ENCODE measurements at places on chromosomes 4 and X.

DNA sequence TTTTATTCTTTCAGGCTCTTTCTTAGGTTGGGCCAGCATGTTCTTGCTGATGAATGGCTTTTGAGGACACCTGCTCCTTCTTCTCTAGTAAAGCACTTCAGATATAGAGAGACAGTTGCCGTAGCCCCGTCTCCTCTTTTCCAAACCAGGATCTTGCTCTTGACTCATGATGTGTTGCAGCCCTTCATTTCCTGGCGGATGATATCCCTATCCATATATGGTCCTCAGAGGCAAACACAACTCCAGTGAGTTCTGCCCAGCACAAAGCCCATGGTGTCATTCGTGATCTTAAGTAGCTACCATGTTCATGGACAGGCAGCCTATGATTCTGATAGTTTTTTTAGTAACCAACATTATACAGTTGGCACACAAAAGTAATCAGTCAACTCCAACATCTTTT lies 59.8 kb upstream of the ACSL1 start:
- DNase-seq = no peak

DNA sequence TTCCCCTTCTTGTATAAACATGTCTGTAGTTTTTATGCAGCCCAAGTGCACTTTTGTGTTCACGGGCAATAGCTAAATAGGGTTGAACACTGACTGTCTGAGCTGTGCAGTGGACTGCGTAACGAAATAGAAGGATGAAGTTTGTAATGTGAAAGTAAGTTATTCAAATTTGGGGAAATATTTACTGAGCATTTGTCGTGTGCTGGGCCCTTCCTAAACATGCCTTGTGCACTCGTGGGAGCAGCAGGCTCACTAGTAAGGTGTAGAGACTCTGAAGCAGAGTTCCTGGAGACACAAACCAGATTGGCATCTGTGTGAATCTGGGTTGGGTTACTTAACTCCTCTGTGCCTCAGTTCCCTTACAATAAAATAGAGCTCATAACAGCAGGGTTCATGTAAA lies 51.7 kb upstream of the C1QTNF7 start:
- no peak for DNase-seq

DNA sequence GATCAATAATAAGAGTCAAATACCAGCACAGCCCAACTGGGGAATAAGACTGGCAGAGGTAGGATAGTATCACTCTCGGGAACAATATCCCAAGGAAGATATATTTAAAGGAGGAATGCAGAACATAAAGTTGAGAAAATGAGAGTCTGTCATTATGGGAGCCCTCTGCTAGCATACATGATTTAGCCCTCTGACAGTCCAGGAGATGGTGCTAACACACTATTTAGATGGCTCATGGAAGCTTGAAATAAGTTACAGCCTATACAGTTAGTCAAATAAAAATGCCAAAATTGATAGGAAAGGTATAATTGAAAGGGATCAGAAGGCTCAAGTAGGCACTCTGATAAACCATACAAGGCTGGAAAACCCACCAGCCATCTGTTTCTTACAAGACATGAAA lies 201.0 kb upstream of the NEIL3 start:
- no peak for DNase-seq

DNA sequence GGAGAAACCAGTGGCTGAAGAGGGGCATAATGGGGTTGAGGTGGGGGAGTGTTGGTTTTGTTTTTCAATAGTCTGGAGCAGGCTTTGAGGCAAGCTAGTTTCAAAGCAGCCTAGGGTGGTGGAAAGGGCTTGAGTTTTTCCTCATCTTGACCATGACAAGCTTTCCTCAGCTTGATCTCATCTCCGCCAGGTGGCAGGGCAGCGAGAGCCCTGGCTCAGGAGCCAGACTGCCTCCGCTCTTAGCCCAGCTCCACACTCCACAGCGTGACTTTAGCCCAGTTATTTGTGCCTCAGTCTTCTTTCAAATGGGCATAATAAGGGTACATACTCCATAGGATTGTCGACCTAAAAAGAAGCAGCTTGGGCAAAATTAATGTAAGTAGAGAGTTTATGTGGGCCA lies 29.9 kb upstream of the SOWAHD start:
- DNase-seq = no peak

DNA sequence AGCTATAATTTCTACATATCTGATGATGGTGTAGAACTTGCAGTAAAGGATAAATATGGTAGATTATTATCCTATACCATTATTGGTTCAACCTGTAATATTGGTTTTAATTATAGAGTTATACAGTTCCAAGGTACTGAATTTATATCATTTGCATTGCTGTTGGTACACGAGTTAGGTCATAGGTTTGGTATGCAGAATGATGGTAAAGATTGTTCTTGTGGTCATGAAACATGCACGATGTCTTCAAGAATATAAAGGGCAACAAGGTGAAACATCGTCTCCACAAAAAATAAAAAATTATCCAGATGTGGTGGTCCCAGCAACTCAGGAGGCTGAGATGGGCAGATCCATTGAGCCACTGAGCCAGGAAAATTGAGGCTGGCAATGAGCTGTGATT lies 99.6 kb downstream of the ADAM29 start:
- no peak for DNase-seq

- no peak for DNase-seq
These were observed 230.2 kb downstream of the AFAP1 start for GRCh38 chr4:7709431-7709830.

GRCh38 chr4:17884063-17884462 lies 73.3 kb downstream of the NCAPG start:
- no peak for DNase-seq

- DNase-seq = no peak
These were observed 114.8 kb upstream of the NEIL3 start for GRCh38 chr4:177194906-177195305.

DNA sequence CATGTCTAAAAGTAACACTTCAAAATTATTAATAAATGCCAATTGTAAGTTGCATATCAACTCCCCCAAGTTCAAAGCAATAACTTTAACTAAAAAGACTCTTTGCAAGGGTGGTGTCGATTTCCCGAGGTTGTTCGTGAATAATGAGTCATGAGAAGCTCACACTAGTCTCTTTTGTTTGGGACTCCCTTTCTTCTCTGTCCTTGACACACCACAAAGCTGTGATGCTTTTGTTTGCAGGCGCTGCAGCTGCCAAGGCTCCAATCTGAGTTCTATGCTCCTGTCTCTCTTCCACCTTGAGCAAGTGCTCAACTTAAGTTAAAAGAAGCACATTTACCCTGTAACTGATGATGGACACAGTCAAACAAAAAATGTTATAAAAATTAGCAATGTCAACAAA lies 65.9 kb downstream of the FAT1 start:
- DNase-seq = no peak

DNA sequence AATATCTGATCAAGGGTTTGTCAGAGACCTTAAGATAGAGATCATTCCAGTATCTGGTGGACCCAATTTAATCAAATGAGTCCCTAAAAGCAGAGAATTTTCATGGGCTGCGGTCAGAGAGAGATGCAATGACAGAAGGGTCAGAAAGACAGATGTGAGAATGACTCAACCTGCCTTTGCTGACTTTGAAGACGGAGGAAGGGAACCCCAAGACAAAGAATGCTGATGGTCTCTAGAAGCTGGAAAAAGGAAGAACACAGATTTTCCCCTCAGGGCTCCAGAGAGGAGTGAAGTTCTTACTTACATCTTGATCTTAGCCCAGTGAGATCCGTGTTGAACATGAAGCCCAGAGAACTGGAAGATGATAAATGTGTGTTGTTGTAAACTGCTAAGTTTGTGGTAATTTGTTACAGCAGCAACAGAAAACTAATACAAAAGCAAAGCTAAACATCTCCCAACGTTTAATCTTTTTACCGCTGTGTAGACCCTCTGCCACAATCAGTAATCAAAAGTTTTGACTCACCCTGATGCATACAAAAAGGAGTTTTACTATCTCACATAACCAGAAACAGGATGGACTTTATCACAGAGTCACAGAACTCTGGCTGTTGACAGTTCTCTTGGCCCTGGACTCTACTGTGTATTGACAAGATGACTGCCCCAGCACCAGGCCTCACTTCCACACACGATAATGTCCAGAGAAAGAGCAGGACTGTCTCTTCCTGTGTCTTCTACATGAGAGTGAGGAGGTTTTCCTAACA lies 70.2 kb upstream of the MAGEB2 start:
- DNase-seq = no peak

DNA sequence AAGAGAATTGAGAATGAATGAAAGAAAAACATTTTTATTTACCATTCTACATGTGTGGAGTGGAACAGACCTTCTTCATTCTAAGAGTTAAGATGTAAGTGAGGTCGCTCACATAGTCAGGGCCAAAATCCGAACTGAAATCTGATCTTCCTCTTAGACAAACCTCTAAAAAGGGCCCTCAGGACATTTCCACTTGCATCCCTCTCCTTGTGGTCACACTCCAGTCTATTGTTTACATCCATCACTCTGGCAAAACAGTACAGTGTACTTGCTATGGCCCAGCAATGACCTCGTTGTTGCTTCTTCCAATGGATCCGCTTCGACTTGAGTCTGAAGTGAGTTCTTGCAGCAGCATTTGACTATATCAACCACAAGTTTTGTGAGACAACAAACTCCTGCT lies 54.2 kb downstream of the MOSPD2 start:
- DNase-seq = no peak

- no peak for DNase-seq
These were observed 42.8 kb downstream of the CUL4B start for GRCh38 chrX:120517936-120518335.

GRCh38 chr4:24643774-24644520 lies 59.6 kb upstream of the DHX15 start:
- no peak for DNase-seq

DNA sequence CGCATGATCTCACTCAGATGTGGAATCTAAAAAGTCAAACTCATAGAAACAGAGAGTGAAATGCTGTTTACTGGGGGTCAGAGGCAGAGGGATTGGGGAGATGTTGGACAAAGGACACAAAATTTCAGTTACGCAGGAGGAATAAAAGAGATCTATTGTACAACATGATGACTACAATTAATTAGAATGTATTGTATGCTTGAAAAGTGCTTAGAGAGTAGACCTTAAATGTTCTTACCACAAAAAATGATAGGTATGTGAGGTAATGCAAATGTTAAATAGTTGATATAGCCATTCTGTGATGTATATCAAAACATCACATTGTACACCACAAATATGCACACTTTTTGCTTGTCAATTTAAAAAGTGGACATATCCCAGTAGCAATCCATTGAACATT lies 36.1 kb upstream of the PHKA2 start:
- no peak for DNase-seq

- DNase-seq = no peak
These were observed 22.9 kb downstream of the FHL1 start for GRCh38 chrX:136170139-136170800.

DNA sequence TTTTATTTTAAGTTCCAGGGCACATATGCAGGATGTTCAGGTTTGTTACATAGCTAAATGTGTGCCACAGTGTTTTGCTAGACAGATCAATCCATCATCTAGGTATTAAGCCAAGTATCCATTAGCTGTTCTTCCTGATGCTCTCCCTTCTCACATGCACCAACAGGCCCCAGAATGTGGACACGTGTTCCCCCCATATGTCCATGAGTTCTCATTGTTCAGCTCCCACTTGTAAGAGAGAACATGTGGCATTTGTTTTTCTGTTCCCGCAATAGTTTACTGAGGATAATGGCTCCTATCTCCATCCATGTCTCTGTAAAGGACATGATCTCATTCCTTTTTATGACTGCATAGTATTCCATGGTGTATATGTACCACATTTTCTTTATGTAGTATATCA lies 374.8 kb upstream of the FAT1 start:
- DNase-seq = no peak

GRCh38 chr4:172892300-172892699 lies 276.3 kb upstream of the GALNT7 start:
- DNase-seq = no peak

DNA sequence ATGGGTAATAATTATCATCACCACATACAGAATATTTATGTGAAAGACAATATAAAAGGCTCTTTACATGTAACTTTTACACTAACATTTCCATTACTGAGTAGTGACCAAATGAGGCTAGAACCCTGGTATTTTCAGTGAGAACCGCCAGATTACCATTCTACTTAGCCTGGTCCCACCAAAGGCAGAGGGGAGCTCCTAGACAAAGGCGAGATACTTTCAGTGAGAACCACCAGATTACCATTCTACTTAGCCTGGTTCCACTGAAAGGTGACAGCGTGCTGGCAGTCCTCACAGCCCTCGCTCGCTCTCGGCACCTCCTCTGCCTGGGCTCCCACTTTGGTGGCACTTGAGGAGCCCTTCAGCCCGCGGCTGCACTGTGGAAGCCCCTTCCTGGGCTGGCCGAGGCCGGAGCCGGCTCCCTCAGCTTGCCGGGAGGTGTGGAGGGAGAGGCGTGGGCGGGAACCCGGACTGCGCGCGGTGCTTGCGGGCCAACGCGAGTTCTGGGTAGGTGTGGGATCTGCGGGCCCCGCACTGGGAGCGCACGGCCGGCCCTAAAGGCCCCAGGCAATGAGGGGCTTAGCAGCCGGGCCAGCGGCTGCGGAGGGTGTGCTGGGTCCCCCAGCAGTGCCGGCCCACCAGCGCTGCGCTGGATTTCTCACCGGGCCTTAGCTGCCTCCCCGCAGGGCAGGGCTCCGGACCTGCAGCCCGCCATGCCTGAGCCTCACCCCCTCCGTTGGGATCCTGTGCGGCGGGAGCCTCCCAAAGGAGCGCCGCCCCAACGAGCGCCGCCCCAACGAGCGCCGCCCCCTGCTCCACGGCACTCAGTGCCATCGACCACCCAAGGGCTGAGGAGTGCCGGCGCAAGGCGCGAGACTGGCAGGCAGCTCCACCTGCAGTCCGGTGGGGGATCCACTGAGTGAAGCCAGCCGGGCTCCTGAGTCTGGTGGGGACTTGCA lies 1276.1 kb downstream of the PCDH7 start:
- no peak for DNase-seq

DNA sequence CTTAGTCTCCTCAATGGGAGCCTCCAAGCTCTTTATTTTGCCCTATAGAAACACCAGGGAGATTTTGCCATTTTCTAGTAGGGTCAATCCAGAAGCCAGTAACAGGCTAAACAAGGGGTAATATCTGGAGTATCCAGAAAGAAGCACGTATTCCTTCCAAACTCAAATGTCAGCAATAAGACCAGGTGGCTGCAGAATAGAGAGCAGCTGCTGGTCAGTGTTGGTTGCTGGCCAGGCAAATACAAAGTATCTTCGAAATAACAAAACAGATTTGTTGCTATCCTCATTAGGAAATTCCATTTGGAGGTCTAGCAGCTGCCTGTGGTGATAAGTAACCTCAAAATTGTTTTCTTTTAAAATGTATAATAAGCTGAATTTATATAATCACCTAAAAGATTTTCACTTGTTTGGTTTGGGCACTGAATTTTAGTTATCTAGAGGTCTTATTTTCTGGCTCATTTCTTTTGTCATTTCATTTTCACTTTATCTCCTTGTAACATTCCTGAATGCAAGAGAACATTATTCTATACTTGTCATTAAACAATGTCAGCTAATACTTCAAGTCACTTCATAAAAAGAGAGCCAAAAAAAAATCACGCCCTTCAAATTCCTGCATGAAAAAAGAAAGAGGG lies 320.6 kb downstream of the DTHD1 start:
- DNase-seq = no peak

- DNase-seq = no peak
These were observed 1314.7 kb downstream of the FSTL5 start for GRCh38 chr4:160848901-160849760.

GRCh38 chr4:77697860-77698590 lies 92.4 kb downstream of the CXCL13 start:
- DNase-seq = no peak
